Right forelimb (tissue), 1 donor: ENCODE measurements at places on chromosomes 5 and 9.
A peak's percentile ranks its signal among the peaks of the same experiment; 100 is the strongest.

GRCh38 chr5:122436615-122437014, 124.6 kb downstream of the SNCAIP start:
- DNase-seq: no peak

- DNase-seq: no peak
These were observed 6.8 kb downstream of the TSSK1B start for GRCh38 chr5:113427871-113428574.

GRCh38 chr5:63916786-63917185, 45.5 kb downstream of the HTR1A start:
- DNase-seq: no peak

DNA sequence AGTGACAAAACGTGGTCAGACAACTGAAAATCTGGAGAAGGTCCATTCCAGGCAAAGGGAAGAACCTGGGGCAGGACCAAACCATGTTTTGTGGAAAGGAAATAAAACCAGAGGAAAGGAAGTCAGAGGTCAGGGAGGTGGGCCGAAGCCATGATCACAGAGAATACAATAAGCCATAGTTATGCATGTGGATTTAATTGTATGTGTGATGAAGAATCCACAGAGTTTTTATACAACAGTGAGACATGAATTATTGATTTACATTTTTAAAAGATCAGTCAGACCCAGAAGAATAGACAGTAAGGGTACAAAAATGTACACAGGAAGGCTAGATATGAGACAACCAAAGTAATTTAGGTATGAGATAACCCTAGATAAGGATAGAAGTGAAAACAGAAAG, 20.8 kb downstream of the TTC33 start:
- DNase-seq: no peak

- no peak for DNase-seq
These were observed 126.2 kb upstream of the SLC28A3 start for GRCh38 chr9:84466580-84467285.

- no peak for DNase-seq
These were observed 76.3 kb upstream of the PTGER4 start for GRCh38 chr5:40603378-40603777.

- DNase-seq: no peak
These were observed 108.7 kb upstream of the SHB start for GRCh38 chr9:38177680-38178079.

DNA sequence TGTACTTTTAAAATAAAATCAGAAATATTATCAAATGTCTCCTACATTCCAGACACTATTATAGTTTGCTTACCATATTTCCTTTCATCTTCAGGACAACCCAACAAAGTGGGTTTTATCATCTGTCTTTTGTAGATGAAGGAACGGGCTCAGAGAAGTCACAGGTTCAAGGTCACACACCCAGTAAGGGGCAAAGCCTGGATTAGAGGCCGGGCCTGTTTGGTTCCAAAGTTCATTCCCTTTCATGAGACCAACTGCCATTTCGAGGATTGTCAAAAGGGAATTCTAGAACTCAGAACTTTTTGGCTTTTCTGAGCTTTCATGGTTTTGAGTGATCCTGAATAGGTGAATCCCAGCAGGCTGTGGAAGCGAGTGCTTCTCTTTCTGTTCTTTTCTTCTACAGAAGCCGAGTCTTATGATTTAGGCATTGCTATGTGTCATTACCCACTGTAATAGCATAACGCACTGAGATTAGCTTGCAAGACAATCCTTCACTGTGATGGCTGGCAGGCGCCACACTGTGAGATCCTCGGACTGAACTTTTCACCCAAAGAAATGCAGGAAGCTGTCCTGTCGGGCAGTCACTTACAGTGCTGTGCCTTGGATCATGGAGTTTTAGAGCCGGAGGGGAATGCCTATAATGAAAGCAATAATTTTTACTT, 43.8 kb upstream of the ANKH start:
- DNase-seq: no peak

- no peak for DNase-seq
These were observed 64.6 kb upstream of the SHISAL2B start for GRCh38 chr5:64625678-64626077.

DNA sequence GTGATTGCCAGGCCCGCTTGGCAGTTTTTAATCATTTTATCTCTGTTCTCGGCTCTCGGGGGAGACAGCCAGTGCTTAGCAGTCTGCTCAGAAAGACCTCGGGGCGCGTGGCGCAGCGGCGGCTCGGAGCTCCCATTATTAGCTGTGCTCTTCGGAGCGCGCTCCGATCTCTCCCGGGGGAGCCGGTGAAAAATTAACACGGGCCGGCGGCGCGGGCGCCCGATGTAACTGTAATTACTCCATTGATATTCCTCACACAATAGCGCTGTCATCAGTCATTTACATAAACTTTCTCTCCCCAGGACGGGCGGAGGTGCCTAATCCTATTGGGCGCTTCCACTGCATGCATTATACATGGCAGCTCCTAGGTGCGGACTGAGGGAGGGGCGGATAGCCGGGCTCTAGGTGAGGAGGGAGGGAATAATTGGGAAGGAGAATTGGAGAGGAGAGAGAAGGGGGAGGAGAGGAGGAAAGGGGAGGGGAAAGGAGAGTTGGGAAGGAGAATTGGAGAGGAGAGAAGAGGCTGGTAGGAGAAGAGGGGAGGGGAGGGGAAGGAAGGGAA, 24.9 kb downstream of the LMX1B start:
- DNase-seq: no peak

- DNase-seq: no peak
These were observed 11.7 kb upstream of the GABBR2 start for GRCh38 chr9:98720402-98720801.

DNA sequence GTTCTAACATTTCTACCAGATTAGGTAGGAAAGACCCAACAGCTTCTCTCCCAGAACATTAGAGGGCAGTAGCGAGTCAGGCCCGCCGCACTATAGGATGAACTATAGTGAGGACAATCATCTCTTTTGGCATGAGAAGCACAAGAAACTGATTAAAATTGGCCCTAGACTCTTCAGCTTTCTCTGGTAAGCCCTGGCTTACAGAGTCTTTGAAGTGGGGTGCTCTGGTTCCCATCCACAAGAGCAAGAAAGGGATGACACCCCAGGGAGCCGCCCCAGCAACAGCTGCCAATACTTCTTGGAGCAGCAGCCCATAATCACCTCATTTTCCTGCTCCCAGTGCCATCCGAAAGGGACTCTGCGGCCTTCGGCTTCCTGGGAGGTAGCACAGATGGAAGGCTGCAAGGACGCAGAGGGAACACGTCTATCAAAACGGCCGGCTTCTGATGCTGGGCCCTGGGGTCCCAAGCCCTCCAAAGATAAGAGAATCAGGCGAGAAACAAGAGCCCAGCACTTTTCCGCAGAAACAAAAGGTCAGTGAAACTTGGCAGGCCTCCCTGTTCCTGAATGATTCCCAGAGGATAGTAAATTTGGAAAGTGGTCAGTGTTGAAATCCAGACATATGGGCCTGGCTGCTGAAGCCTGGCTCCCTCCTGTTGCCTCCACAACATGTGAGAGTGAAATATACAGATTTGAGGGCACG, 69.3 kb downstream of the HSD17B3 start:
- DNase-seq: peak; percentile 77

- DNase-seq: no peak
These were observed 390.0 kb upstream of the IRX4 start for GRCh38 chr5:2272755-2273154.

- no peak for DNase-seq
These were observed 233.2 kb upstream of the RFX3 start for GRCh38 chr9:3758816-3759576.

GRCh38 chr9:111621895-111622480, 9.1 kb upstream of the DNAJC25 start:
- DNase-seq: no peak

GRCh38 chr5:119651486-119651885, 22.1 kb downstream of the FAM170A start:
- no peak for DNase-seq

DNA sequence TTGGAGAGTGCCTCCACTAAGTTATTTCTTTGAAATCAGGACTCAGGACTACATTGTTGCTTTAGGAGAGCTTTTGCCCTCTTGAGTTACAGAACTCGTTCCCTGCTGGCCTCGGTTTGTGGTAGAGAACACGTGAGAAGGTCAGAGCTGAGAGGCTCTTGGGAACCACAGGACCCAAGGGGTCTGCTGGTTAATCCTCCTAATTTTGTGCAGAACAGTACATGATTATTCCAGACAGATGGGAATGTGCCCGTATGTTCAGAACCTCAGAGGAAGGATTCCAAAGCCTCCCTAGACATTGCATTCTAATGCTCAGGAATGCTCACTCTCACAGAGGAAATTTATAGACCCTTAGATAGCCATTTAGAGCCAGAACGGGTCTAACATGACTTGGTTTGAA, 25.2 kb upstream of the BASP1 start:
- no peak for DNase-seq
